Articular chondrocyte of knee joint (primary cell): ENCODE measurements at places on chromosomes 11 and 22. TPM values are rescaled to one million over a fixed set of nuclear protein-coding genes. Genes with fewer than 3 reads are reported as not detected.

BBS1 gene
- 37.8 and 52.4 TPM in 2 replicates for total RNA-seq

MMP8 gene
- 0.22 TPM in 1 of 2 replicates, not detected in the other for total RNA-seq

WNT11 gene
- total RNA-seq, result 0.52 and 1.5 TPM in 2 replicates

PGM2L1 gene
- total RNA-seq, result 8.4 and 10.3 TPM in 2 replicates

BTBD18 gene
- not detected in 2 replicates for total RNA-seq

SWAP70 gene
- 74.1 and 86.6 TPM in 2 replicates for total RNA-seq

FADS3 gene
- 60.9 and 75.8 TPM in 2 replicates for total RNA-seq

ELFN2 gene
- total RNA-seq, result 0.11 and 0.13 TPM in 2 replicates

OR8D4 gene
- 0.32 TPM in 1 of 2 replicates, not detected in the other for total RNA-seq

DEFB131B gene
- total RNA-seq, result not detected in 2 replicates

SMIM35 gene
- not detected in 2 replicates for total RNA-seq

RHOD gene
- 34.5 and 38.4 TPM in 2 replicates for total RNA-seq

GNAZ gene
- total RNA-seq, result 3.0 and 4.3 TPM in 2 replicates

CD82 gene
- 33.3 and 53.6 TPM in 2 replicates for total RNA-seq

RBMXL2 gene
- not detected in 2 replicates for total RNA-seq

FAM76B gene
- 26.1 and 33.7 TPM in 2 replicates for total RNA-seq

FOLH1 gene
- not detected in 2 replicates for total RNA-seq

C11orf16 gene
- total RNA-seq, result not detected in 2 replicates

PNPLA2 gene
- 30.6 and 44.2 TPM in 2 replicates for total RNA-seq

PIH1D2 gene
- total RNA-seq, result 5.5 and 7.2 TPM in 2 replicates
